Activated T-helper 1 cell treated with anti-CD3 and anti-CD28 coated beads, Interleukin-2, amount 50 U/mL, for 16 hours (primary cell): ENCODE measurements at places on chromosomes 13 and 19.

DNA sequence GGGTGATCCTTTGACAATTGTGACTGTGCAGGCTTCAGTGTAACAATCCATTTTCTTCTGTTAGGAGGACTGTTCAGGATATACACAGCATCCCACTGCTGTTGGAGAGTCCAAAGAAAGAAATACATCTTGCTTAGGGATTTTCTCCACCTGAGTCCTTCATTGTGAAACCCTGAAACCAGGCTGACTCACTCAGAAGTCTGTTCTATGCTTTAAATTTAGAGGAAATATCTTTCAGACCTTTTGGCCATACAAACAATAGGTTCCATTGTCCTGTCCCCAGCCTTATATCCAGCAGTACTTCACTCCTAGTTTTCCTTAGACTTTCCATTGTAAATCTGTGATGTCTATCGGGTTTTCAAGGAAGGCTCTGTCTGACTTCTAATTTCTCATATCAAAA is 379.1 kb downstream of the SUCLA2 start:
- DNase-seq, result no peak

DNA sequence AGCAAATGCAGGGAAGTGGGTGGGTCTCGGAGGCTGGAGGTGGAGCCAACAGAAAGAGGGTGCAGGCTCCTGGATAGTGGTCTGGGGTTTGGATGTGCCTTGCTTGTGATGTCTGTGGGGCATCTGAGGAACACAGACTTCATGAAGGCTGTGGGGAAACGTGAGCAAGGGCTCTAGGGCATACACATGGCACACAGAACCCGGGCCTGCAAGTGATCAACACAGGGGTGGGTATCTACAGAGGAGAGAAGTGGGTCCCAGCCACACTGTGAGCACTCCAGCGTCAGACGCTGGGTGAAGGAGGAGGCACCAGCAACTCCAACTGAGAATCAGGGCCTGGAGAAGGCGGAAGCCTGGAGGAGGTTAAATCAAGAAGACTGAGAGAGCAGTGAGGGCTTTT is 5.4 kb upstream of the UBE2M start:
- no peak for DNase-seq

GRCh38 chr19:48833049-48833448 is 3.2 kb downstream of the HSD17B14 start:
- no peak for DNase-seq

- DNase-seq, result no peak
Observed at GRCh38 chr19:33683881-33684537, 62.3 kb downstream of the CHST8 start.

DNA sequence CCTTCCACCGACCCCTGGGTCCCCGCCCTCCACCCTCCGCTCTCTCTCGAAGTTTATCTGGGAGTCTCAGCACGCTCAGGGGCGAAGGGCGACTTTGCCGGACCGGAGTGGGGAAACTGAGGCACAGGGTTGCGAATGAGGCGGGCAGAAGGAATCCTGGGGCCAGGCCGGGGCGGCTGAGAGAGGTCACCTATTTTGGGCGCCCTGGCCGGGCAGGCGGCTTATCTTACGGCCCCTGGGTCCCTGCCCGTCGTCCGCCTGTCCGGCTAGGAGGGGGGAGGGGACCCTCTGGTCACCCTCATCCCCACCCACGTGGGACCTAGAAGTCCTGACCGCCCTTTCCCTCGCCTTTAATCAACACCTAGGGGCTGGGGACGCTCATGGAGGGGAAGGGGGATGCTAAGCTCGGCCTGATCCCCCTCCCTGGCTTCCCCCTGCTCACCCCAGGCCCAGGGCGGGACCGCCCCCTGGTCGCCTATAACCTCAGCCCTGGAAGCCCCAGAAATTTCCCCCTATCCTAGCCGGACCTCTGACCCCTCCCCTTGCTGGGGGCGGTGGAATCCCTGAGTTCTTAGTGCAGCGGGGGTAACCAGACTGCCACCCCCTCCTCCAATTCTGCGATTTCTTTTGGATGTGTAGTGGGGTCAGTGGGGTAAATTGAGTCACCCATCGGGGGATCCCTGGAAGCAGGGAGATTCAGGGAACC is 556 bp downstream of the TRIP10 start:
- DNase-seq, result no peak

DNA sequence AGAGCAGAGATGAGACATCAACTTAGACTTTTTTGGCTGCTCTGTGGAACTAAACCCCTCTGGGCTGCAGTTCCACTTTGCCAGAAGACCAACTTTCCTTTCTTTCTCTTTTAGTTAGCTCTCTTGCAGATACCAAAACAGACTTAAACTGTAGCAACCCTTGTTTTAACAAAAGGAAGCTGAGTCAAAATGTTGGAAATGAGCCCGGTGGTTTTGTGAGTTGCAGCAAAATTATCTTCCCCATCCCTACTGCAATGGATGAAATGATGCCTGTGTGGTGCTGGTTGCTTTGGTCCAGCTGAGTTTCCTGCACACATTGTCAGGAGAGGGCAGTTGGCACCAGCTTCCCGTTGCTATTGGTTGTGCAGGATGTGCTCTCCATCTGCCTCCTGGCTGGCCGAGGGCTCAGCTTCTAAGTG is 115.3 kb downstream of the LRCH1 start:
- DNase-seq, result no peak

DNA sequence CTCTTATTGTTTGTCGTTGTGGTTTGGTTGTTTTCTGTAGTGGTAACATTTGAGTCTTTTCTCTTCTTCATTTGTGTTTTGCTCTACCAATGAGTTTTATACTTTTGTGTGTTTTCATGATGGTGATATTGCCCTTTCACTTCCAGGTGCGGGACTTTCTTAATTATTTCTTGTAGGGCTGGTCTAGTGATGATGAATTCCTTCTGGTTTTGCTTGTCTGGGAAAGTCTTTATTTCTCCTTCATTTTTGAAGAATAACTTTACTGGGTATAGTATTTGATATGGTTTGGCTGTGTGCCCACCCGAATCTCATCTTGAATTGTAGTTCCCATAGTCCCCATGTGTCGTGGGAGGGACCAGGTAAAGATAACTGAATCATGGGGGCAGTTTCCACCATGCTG is 6.8 kb upstream of the CLEC4M start:
- DNase-seq, result no peak

DNA sequence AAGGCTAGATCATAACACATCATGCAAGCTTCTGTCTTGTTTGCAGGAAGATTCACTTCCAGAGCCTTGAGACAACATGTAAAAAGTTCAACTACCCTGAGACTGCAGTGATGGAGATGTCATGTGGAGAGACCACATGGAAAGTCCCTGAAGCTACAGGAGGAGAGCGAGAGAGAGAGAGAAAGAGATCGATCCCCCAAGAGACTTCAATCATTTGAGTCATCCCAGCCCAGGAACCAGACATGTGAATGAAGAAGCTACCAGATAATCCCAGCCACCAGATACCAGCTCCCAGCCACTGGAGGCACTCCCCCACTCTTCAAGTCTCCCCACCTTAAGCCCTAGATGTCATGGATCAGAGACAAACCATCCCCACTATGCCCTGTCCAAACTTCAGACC is 10.7 kb upstream of the EVI5L start:
- DNase-seq, result no peak

DNA sequence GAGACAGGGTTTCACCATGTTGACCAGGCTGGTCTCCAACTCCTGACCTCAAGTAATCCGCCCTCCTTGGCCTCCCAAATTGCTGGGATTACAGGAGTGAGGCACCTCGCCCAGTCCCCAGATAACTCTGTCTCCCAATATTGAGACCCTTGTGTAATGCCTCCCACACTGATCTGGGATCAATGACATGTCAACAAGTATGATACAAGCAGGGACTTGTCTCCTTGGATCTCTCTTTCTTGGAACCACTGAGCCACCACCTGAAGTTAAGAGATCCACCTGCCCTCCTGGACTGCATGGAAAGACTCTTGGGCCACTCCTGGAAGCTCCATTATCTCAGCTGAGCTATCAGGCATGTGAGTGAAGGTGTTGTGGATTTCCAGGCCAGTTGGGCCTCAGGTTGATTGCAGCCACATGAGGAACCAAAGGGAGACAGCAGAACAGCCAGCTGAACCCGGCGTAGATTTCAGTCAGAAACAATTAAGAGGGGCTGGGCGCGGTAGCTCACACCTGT is 15.1 kb downstream of the NFKBID start:
- DNase-seq, result no peak

DNA sequence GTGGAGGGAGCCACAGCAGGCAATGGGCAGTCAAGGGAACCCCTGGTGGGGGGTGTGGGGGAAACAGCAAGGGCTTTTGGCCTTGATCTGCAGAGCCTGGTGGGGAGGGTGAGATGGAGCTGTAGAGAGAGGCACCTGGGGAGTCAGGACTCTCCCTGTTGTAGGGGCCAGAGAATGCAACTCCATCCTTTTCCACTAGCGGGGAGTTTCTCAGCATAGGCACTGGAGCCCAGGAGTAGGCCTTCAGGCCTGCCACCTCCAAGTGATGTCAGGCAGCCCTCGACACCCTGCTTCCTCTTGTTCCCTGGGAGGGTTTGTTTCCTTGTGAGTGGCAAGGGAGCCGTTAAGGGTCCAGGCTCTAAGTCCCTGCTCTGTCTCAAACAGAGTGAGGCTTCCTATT is 25.0 kb downstream of the MEGF8 start:
- no peak for DNase-seq

GRCh38 chr13:110835721-110836604 is 78.9 kb downstream of the ANKRD10 start:
- no peak for DNase-seq

DNA sequence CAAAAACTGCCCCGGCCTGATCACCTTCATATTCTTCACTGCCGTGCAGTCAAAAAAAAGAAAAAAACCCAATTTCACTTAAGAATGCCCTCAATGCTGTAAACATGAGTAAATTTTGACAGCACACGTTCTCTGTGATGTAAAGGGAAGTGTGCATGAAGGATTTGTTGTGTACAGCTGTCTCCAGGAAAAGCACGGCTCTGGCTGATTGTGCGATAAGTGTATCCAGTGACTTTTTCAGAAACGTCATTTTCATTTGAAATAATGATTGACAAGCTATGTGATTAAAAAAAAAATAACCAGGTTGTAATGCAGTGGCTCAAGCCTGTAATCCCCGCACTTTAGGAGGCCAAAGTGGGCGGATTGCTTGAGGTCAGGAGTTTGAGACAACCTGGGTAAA is 39.6 kb downstream of the ANKRD10 start:
- DNase-seq, result no peak

DNA sequence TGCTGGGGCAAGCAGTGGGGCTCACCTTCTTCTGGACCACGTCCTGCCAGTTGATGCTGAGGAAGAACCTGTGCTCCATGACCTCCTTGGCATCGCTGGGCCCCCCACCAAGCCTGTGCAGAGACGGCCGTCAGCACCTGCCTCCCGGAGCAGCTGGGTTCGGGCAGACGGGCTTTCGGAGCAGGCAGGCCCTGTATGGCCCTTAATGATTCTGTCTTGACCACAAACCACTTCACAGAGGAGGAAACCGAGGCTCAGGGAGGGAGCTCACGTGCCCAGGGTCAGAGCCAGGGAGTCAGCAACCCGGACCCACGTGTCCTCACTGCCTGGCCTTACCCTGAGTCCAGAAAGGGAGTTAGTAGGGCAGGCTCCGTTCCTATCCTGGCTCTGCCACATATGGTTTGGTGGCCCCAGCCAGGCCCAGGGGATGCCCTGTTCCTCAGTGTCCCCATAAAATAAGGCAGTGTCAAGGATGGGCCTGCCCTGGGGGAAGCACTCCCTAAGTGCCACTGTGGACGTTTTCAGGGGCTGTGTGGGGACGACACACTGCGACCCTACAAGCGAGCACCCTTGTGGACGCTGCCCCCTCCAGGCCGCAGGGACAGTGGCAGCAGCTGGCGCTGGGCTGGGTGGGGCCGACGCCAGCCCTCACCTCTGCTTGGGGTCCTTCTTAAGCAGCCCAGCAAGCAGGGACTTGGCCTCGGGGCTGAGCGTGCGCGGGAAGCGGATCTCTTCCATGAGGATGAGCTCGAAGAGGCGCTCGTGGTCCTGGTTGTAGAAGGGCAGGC is 8.9 kb upstream of the CCNP start:
- DNase-seq, result no peak

- no peak for DNase-seq
Observed at GRCh38 chr19:45172173-45172572, 5.9 kb downstream of the TRAPPC6A start.

DNA sequence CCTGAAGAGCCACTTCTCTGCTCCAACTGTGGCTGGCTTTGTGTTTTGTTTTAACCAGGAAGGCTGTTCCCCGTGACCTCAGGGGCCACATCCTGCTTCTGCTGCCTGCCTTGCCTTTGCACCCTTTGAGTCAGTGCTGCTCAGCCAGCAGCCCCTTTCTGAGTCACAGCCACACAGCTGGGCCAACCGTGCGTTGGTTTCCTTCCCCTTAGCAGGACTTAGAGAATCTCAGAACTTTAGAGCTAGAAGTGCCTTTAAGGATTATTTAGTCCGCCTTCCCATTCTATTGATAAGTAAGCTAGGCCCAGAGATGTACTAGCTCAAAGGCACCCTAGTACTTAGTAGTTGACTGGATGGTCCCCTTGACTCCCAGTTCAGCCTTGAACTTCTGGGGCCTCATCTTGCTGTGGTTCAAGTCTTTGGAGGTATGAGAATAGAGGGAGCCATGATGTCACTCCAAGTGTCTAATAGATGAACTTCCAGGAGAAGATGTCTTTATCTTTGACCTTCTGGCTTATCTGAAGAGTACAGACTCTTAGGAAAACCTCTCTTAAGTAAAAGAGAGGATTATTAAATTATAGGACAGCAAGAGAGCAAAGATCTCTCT is 8.0 kb downstream of the RGCC start:
- DNase-seq, result peak; percentile 77

DNA sequence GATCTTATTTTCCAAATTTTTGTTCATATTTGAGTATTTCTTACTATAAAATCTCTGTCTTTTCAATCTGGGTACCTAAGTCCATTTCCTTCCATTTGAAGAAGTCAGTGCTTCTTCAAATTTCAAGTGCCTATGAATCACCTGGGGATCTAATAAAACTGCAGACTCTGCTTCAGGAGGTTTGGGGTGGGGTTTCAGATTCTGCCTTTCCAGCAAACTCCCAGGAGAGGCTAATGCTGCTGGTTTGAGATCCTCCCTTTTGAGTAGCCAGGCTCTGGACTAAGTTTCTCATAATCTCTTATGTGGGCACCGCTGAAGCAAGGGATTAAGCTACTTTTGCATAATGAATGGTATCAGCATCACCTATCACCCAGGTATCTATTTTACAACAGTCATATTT is 242.4 kb downstream of the RGCC start:
- no peak for DNase-seq

DNA sequence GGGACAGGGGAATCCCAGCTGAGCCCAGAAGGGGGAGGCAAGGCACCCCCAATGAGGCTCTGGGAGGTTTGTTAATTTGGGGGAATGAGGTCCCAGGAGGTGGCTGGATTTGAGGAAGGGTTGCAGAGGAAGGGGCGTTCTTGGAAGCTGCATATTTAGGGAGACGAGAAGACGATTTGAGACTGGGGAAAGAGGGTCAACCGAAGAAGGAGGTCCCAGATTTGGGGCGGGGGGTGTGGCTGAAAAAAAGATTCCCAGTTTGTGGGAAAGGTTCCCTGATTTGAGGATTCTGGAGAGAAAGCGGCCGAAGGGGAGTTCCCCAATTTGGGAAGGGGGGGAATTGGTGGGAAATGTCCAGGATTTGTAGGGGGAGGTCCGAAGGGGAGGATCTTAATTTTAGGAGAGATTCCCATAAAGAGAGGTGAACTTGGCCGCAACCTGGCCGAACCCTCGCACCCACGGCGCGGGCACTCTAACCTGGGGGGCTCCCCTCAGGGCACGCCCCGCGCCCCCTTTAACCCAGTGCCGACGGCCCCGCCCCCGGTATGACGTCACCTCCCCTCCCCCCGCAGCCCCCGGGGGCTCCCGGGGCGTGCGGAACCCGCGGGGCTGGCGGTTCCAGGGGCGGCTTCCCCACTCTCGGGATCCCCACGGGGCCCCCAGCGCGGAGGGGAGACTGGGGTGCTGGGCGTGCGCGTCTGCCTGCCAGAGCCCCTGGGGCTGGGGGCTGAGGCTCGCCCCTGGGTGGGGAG is 1.2 kb downstream of the PTPRS start:
- no peak for DNase-seq

- DNase-seq, result no peak
Observed at GRCh38 chr13:106521095-106521799, 14.2 kb downstream of the EFNB2 start.
